ENCODE measurements at places on chromosomes 3 and 15.

- DNase-seq: no peak
Measured at GRCh38 chr15:68717951-68718350, 102.7 kb downstream of the ANP32A start.

GRCh38 chr3:8254489-8254888, 247.1 kb upstream of the LMCD1 start:
- no peak for DNase-seq

GRCh38 chr3:143271136-143271535, 151.6 kb downstream of the CHST2 start:
- DNase-seq: no peak

- DNase-seq: no peak
Measured at GRCh38 chr3:194974468-194975135, 288.9 kb downstream of the FAM43A start.

DNA sequence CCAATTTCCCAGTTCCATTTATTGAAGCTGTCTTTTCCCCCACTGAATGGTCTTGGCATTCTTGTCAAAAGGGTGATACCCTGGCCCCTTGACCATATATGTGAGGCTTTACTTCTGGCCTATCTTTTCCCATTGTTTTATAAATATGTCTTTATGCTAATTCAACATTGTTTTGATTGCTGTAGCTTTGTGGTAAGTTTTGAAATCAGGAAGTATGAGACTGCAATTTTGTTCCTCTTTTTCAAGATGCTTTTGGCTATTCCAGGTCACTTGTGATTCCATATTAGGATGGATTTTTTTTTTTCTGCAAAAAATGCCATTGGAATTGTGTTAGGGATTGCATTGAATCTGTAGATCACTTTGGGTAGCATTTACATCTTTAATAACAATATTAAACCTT, 141.2 kb upstream of the MANF start:
- no peak for DNase-seq

DNA sequence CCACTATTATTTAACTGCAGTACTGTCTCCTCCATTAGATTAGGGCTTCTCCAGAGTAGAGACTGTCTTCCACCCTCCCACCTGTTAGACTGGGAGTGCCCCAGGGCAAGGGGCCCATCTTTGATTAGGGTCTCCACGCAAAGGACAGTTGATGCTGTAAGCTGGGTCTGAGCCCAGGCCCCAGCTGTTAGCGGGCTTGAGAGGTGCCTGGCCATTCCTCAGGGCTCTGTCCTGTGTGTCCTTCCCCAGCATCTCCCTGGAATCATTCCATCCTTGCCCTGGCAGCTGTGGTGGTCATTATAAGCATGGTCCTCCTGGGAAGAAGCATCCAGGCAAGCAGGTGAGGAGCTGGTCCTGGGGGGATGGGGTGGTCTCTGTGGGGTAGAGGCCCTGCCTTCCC, 6.1 kb downstream of the SLC51B start:
- DNase-seq: no peak

DNA sequence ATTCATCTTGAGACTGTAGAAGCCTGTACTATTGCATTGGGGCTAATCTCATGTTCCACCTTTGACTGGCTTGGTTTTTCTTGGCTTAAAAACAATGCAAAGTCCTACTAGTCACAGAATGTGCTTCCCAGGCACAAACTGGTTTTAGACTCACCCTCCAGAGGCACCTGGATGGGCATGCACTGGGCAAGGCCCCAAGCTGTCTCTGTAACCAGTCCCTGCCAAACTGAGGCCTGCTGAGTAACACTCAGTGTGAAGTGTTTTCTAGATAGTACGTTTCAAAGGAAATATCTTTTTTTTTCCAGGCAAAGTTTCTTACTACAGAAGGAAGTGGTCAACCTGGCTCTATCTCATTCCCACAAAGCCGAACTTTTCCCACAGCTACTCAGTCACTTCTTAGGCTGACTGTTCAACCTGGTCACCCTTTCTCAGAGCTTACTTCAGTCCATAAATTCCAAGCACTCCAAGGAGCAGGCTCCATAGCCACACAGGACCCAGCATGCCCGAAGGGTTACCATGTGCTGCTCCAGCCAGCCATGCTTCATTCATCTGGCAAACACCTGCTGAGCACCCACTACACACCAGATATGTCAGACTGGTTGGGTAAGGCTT, 57.4 kb downstream of the NPTN start:
- no peak for DNase-seq

GRCh38 chr3:123401836-123402530, 46.9 kb downstream of the ADCY5 start:
- no peak for DNase-seq

GRCh38 chr3:39910826-39911464, 101.5 kb downstream of the MYRIP start:
- DNase-seq: no peak
